HFFc6 (cell line): ENCODE measurements at places on chromosomes 7 and 10.
A peak's percentile ranks its signal among the peaks of the same experiment; 100 is the strongest.

DNA sequence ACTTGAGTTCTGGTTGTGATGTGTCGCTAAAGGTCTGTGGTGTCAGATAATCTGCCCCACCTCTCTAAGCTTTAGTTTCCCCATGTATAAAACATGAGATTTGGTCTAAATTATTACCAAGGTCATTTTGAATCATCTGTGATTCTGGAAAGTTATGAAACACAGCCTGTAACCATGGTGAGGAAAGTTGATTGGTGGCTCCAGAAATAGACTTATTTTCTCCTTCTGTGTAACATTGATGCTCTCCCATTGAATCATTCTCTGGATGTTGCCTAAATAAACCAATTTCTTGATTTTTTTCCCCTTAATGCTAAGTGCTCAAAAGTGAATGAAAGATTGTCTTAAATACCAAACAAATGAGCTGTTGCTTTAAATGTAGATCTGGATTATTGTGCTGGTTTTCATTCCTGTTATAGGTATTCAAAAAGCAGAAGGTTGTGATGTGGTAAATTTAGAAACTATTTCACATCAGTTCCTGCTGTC, 30.0 kb upstream of the PCGF5 start:
- DNase-seq: peak; percentile 81

GRCh38 chr7:120550494-120551048, 277.6 kb downstream of the KCND2 start:
- DNase-seq: no peak

DNA sequence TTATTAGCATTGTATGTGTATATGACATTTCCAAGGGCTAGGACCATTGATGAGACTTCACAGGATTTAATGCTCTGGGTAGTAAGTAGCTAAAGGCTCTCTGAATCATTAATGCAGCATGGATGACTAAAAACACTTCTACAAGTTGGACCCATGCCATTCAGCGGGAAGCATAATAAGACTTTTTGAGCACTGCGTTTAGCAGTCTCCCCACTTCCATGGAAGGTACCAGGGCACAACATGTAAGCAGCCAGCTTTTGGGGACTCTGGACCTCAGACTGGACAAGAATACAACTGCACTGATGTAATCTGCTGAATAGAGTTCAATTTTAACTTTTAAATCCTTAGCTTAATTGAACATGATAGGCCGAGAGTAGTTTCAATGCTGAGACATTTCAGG, 191.7 kb upstream of the IMMP2L start:
- DNase-seq: no peak

- DNase-seq: no peak
These were observed 59.4 kb upstream of the MXI1 start for GRCh38 chr10:110147961-110148360.

DNA sequence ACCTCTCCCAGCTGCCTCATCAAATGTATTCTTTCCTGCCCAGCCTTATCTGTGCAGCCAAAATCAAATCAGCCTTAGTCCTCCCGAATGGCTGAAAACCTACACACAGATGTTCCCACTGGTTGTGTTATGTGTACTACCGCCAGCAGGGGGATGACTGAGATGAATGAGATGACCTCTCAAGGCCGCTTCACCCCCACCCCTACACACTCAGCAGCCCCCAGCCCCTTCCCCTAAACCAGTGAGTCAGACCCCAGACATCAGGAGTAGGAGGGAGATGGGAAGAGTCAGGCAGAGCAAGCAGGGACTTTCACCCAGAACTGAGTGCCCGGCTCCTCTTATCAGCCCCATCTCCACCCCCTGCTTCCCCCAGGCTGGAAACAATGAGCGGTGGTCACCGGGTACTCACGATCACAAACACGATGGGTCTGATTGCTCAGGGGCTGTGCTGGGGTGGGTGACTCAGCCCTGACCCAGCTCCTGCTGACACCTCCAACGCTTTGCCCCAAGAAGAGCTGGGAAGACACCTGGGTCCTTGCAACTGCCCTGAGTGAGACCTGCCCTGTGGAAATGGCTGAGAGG, 6.5 kb upstream of the C10orf105 start:
- DNase-seq: peak; percentile 34

DNA sequence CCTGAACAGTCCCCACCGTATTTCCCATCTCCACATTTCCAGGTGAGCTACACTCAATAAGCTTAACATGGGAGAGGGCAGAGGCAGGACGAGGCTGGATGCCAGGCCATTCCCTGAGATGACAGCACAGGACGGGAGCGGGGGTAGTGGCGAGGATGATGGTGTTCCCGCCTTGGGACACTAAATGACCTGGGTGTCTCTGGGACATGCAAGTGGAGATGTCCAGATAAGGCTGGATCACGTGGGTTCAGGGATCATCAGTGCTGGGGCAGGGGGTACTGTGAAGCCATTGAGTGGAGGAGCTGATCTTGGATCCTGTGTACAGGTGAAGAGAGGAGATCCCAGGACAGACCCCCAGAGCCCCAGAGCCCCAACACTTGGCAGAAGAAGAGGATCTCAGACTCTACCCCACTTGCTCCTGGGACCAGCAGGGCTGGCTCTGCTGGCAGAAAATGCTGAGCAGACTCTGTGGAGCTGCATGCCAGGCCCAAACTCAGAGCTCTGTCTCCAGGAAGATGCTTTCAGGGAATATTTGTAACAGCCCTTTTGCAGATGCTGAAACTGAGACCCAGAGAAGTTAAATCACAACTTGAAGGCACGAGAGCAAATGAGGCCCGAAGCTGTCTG, 29.7 kb upstream of the HSPA12A start:
- no peak for DNase-seq

DNA sequence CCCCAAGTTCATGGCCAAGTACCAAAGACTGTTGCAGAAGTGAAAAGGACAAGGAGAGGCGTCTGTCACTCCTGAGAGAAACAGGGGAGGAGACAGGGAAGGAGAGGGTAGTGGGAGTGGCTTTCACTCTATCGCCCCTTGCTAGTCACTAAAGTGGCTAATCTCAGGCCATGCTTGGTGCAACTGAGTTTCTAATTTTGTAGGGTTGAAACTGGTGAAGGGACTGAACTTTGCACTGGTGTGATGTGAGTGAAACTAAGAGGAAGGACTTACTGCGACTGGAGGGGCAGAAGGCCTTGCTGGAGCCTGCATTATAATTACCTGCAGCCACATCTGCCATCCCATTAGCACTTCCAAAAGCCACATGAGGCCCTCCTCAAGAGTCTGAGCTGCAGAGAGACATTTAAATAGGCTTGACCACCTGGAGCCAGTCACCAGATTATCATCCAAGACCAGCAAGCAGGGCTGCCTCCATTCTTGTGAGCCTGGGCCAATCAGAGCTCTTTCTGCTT, 107.2 kb upstream of the EEPD1 start:
- no peak for DNase-seq

GRCh38 chr10:125769175-125769574, 6.4 kb downstream of the MMP21 start:
- DNase-seq: no peak

DNA sequence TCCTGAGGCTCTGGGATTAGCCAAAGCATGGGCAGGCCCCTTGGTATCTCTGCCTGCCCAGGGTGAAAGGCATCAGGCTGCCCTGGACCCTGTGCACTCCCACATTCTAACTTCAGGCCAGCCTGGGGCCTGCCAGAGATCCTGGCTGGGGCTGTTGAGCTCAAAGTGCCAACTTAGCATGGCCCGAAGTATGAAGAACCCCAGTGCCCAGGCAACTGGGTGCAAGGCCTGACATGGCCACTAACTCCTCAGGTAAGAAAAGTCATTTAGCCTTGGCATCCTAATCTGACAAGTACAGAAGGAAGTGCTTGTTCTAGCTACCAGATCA, 43.2 kb downstream of the FAM53B start:
- DNase-seq: no peak

DNA sequence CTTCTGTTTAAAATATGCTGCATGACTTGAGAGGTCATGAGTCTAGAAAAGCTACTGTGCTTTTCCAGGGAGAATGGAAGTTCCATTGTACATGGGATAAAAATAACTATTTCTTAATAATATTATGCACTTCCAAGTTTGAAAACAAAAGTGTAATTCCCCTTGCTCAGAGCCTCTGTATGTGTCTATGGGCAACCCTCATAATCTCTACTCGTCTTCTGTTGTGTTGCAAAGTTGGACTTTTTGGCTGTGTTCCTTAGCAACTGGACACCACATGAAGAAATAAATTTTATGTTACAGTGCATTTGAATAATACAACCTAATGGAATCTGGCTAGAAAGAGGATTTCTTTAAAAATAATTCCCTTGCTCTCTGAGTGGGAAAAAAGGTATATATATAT, 242.6 kb downstream of the TWIST1 start:
- DNase-seq: no peak

- peak; percentile 69 for DNase-seq
These were observed 29.9 kb upstream of the HNRNPH3 start for GRCh38 chr10:68301790-68302502.

- DNase-seq: no peak
These were observed 106.4 kb upstream of the GJD4 start for GRCh38 chr10:35498693-35499092.

DNA sequence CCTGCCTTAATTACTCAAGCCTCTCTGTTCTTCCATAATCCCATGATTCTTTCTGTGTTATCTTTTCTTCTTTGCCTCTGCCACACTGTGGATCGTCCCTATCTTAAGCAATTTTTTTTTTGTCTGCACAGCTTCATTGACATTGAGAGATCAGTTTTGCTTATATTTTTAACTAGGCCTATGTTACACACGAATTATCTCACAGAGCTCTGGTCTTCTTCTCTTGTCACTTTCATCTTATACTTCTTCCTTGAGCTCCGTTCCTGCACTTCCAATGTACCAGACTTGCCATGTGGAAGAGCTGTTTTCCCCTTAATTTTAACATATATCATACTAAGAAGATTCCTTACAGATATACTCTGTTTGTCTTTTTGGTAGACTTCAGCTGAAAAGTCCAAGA, 106.1 kb downstream of the MAGI2 start:
- no peak for DNase-seq

- no peak for DNase-seq
These were observed 200.3 kb downstream of the BUB3 start for GRCh38 chr10:123354521-123354920.

DNA sequence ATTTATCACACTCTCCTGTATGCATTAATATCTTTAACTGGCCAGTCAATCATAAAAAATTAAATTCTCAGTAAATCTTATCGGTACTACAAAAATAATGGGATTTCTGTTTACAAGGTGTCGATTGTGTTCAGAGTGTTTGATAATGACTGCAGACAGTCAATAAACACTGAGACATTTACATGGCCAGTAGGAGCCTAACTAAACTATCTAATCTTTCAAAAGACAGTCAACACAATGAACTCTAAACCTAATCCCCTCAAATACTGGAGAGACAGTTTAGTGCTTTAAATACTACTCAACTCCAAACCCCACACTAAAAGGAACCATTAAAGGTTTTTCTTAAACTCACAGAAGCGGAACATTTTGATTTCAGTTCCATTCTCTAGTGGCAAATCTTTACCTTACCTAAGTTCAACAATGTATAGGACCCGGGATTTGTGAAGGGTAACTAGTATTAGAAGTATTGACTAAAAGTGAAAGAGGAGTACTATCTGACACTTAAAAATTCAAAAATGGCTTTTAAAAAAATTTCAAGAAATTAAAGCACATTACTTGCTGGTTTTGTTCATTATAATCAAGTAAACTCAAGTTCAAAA, 37.3 kb upstream of the EXOC6 start:
- DNase-seq: no peak

DNA sequence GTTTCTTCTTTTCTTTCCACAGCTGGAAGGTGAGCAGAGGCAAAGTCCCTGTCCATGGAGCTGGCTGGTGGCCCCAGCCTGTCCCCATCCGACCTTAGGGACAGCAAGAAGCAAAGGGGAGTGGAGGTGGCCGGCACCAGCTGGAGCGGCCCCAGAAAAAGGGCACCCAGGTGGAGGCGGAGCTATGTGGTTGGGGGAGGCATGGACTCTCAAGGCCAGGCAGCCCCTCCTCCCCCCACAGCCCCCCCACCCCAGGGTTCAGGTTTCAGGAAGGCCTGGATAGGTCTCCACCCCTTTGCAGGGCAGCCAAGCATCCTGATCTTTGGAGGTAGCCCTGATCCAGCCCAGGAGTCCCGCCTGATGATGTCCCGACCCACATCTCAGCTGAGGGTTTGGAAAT, at the start of gene SSC4D:
Gene SSC4D (minus strand): TSS at position 161 of the 400 bp plus-strand sequence. CDS start 5,258 bp downstream, outside the sequence.
- no peak for DNase-seq

GRCh38 chr10:73076360-73077183, 20.1 kb downstream of the P4HA1 start:
- peak; percentile 53 for DNase-seq

DNA sequence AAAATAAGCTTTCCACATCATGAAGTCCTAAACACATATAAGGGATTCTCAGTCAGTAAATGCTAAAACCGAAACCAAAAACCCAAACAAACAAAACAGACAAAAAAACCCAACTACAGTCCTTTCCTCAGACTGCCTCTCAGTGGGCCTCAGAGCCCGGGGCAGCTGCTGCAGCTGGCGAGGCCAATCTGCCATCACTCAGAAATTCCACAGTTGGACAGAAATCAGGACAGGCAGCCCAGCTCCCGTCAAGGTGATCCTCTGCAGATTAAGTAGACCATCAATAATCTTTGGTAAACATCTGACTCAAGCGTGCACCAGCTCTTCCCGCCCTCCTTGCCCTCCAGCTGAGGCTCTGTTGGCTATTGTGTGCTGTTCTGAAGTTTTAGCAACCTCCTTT, 142.2 kb downstream of the ATXN7L1 start:
- DNase-seq: no peak

- no peak for DNase-seq
These were observed 91.6 kb upstream of the COL1A2 start for GRCh38 chr7:94303118-94303517.

DNA sequence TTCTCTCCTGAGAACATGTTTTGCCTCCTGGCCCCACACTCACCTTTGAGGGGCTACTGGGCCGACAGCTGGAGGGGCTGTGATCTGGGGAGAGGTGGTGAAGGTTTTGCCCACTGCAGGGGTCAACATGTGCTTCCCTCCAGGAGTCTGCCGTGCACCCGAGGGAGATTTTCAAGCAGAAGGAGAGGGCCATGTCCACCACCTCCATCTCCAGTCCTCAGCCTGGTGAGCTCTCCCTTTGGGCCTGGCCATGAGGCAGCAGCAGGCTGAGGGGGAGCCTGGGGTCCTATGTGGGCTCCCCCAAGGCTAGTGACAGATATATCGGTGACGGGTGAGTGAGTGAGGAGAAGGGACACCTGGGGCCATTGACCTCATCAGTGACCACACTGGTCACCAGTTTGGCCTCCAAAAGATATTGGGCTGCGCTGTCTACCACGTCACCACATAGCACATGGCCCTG, 6.6 kb downstream of the PGAM2 start:
- DNase-seq: no peak

DNA sequence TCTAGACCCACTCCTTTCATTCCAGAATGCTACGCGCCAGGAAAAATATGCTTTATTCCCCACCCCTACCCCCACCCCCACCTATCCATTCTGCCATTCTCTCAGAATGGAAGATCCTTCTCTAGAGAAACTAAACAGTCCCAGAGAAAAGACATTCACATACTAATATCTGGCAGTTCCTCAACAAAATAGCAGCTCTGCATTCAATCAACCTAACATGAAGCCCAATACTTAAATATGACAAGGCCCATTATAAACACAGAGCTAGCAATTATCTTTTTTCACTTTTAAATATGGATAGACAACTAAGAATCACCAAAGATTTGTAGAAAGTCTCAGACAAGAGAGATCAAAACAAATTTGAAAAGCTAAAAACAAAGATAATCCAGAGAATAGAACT, 16.4 kb downstream of the CACUL1 start:
- DNase-seq: no peak
